ENCODE measurements at places on chromosomes 7 and 10. TPM values are rescaled to one million over a fixed set of nuclear protein-coding genes. Genes with fewer than 3 reads are reported as not detected.

The FGFR2 gene
- total RNA-seq: 0.71 TPM

The GPR26 gene
- not detected for total RNA-seq

The GJD4 gene
- total RNA-seq: not detected

The KCNIP2 gene
- total RNA-seq: 1.8 TPM

The CTNNA3 gene
- total RNA-seq: not detected

The OIT3 gene
- total RNA-seq: 0.18 TPM

The FKBP6 gene
- total RNA-seq: not detected

The SDK1 gene
- total RNA-seq: 6.5 TPM

The SEMA3C gene
- 127 TPM for total RNA-seq

The ZNF32 gene
- total RNA-seq: 35.8 TPM

The COL17A1 gene
- total RNA-seq: 0.74 TPM

The CELF2 gene
- 4.0 TPM for total RNA-seq

The CYP26C1 gene
- total RNA-seq: under 0.01 TPM

The SMIM30 gene
- 51.8 TPM for total RNA-seq

The ZNF735 gene
- total RNA-seq: not detected

The HGF gene
- 462 TPM for total RNA-seq

The ZC3HAV1L gene
- 3.4 TPM for total RNA-seq

The ZMYND11 gene
- total RNA-seq: 61.0 TPM

The KCNMA1 gene
- total RNA-seq: 30.9 TPM

The NYAP1 gene
- 0.14 TPM for total RNA-seq

The KIFBP gene
- 22.9 TPM for total RNA-seq

The NUDT13 gene
- 1.4 TPM for total RNA-seq

The CLRN3 gene
- total RNA-seq: not detected

The LZTS2 gene
- 43.4 TPM for total RNA-seq

The TRIM50 gene
- total RNA-seq: not detected

The SYT15B gene
- total RNA-seq: 0.57 TPM

The SLC26A4 gene
- total RNA-seq: 0.65 TPM

The ABCB1 gene
- total RNA-seq: 1.7 TPM

The CCDC172 gene
- not detected for total RNA-seq

The SLC39A12 gene
- not detected for total RNA-seq

The CALN1 gene
- total RNA-seq: not detected

The FOXL3 gene
- not detected for total RNA-seq

The GRM3 gene
- not detected for total RNA-seq

The ELMO1 gene
- 5.6 TPM for total RNA-seq

The C10orf67 gene
- 0.14 TPM for total RNA-seq

The ANKRD1 gene
- 0.18 TPM for total RNA-seq

The HABP2 gene
- not detected for total RNA-seq

The LRMDA gene
- total RNA-seq: 1.1 TPM

The WEE2 gene
- not detected for total RNA-seq

The NPFFR1 gene
- total RNA-seq: not detected

The CALHM3 gene
- not detected for total RNA-seq

The GPC2 gene
- 1.1 TPM for total RNA-seq

The CPA4 gene
- 25.9 TPM for total RNA-seq

The SPDYE16 gene
- total RNA-seq: not detected

The PARG gene
- 38.4 TPM for total RNA-seq

The ADCYAP1R1 gene
- total RNA-seq: not detected

The SFR1 gene
- total RNA-seq: 4.8 TPM

The TAS2R5 gene
- total RNA-seq: 0.57 TPM

The GPER1 gene
- total RNA-seq: 1.00 TPM

The ACSM6 gene
- total RNA-seq: not detected

Data from smooth muscle cell of bladder (primary cell).